Uterus (tissue), 4 donors: ENCODE measurements at places on chromosomes 1 and 21. TPM values are rescaled to one million over a fixed set of nuclear protein-coding genes. Genes with fewer than 3 reads are reported as not detected.

OVAAL gene
- not detected for total RNA-seq

TMEM53 gene
- 5.4 TPM for total RNA-seq

LRRN2 gene
- total RNA-seq = 2.9 TPM

AXDND1 gene
- total RNA-seq = 1.8 TPM

TTC24 gene
- not detected for total RNA-seq

OR2L13 gene
- not detected for total RNA-seq

FOXD2 gene
- 0.67 TPM for total RNA-seq

DNA sequence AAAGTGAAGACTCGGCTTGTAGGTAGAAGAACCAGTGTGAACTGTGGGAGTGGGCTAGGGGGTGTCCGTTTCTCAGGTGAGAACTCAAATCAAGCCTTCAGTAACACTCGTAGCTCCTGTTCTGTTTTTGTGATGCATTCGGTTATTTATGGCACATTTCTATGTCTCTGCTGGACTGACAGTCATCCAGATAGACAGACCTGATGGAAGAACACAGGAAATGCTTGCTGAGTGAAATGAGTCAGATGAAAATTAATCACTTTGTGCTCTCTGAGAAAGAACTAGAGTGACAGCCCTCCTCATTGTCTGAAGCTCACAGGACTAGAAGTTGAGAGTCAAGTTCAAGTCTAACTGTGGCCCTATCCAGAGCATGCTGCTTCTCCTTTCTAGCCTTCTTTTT lies 360.1 kb upstream of the PLXNA2 start:
- DNase-seq = no peak

GRCh38 chr1:58755468-58755872 lies 28.4 kb downstream of the JUN start:
- peak; percentile 85 for DNase-seq

GRCh38 chr1:200405264-200405663 lies 4.6 kb downstream of the ZNF281 start:
- DNase-seq = no peak

- no peak for DNase-seq
Observed at GRCh38 chr1:91798740-91799139, 87.2 kb downstream of the TGFBR3 start.

- no peak for DNase-seq
Observed at GRCh38 chr1:247884797-247885413, 10.5 kb upstream of the OR2W3 start.

GRCh38 chr1:88595355-88596002 lies 88.6 kb upstream of the PKN2 start:
- DNase-seq = no peak

GRCh38 chr1:180230416-180230790 lies 339 bp downstream of the LHX4 start:
- DNase-seq = no peak

- no peak for DNase-seq
Observed at GRCh38 chr1:16138772-16139221, 17.1 kb downstream of the EPHA2 start.

DNA sequence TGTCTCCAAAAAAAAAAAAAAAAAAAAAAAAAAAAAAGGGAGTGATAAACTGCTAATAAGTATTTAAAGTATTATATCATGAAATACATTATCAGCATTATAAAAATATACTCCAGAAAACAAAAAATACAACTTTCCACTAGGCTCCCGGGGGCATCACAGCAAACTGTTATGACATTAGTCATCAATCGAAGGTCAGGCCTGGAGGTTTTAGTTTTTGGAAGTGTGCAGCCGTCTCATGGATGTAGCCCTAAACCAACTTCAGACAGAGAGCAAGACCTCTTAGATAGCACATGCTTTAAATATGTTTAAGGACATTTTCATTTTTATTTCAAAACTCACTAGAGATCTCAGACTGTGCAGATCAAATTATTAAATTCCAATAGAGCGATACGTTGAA lies 106.3 kb downstream of the RERE start:
- DNase-seq = no peak

- no peak for DNase-seq
Observed at GRCh38 chr1:162892906-162893611, 32.1 kb upstream of the CCDC190 start.

DNA sequence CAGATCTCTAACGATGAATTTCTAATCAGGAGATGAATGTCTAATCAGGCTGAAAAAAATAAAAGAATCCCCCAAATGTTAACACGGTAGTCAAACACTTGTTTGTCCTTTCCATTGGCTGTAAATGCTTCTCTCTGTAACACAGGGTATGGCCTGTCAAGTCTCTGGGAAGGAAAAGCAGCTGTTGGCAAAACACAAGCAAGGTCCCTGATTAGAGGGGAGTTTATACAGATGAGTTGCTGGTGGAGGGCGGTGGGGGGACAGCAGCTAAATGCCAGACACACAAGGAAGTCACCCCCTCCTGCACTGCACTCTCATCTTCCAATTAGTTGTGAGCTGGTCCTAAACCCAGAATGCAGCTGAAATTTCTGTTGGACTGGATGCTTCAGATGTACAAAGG lies 51.0 kb downstream of the PGBD5 start:
- DNase-seq = no peak
